Fibroblast of gingiva (primary cell): ENCODE measurements at places on chromosomes 4 and X.

GRCh38 chr4:69054578-69055200, 41.6 kb upstream of the UGT2B7 start:
- peak; percentile 64 for DNase-seq

GRCh38 chrX:7347465-7347864, 199.5 kb upstream of the PUDP start:
- no peak for DNase-seq

DNA sequence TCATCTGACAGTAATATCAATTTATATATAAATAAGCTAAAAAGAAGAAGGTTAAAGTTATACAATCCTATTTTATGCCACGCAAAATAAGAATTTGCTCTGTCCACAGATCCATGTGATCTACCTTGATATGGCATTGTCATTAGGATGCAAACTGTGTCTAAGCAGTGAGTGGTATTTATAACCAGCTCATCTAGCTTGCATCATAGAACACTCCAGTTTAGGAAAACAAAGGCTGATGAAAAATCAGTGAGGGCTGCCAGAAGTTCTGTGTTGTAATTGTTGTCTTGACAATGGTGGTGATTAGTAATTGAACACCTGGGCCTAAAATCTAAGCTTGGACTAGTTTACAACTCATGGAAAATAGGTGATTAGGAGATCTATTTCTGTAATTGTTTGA, 111.0 kb downstream of the CPE start:
- DNase-seq: peak; percentile 32

DNA sequence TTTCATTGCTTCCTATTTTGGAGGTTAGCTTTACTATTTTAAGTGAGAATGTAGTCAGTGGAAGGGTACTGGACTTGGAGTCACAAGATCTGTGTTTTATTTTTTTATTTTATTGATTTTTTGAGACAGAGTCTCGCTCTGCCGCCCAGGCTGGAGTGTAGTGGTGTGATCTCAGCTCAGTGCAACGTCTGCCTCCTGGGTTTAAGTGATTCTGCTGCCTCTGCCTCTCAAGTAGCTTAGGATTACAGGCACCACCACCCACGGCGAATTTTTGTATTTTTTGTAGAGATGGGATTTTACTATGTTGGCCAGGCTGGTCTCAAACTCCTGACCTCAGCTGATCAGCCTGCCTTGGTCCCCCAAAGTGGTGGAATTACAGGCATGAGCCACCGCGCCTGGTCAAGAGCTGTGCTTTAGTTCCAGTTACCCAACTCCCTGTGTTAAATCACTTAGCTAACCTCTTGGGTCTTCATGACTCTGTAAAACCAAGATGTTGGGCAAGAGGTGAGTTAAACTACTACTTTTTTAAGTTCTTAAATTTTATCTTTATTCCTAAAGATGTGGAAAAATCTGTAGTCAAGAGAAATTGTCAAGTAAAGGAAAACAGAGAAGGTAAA, 11.2 kb downstream of the USP9X start:
- peak; percentile 32 for DNase-seq

- peak; percentile 49 for DNase-seq
These were observed 67.8 kb downstream of the HOPX start for GRCh38 chr4:56613101-56613862.
